ENCODE measurements at places on chromosomes 13 and 19.

DNA sequence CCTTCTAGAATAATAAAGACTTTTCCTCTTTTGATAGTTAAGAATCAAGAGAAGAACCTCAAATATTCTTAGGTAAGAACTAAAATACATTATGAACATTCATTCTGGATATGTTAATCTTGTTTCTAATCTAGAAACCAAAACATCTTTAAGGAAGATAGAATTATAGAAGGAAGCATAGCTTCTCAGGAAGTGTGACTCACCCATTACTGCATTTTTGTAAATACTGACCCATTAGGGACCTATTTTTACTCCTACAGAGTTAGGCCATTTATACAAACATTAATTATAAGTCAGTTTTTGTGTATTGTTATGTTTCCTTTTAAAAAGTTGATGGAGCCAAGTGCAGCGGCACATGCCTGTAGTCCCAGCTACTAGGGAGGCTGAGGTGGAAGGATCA is 147.1 kb downstream of the NUFIP1 start:
- DNase-seq: no peak

GRCh38 chr13:111847964-111848363 is 219.0 kb upstream of the SOX1 start:
- DNase-seq: no peak

DNA sequence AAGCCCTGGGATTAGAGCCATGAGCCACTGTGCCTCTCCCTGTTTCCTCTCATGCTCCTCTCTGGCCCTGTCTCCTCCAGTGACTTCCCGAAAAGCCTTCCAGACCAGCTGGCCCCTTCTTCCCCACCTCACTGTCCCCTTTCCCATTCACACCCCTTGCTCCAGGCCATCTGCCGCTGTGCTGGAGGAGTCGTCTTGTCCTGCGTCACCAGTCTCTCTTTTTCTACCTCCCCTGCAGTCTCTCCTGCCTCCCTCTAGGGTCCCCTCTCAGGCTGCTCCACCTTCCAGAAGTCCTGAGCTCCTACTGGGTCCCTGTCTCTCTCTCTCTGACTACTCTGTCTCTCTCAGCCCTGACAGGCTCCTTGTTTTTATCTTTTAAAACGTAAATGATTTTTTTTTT is 5.3 kb upstream of the FFAR1 start:
- DNase-seq: no peak

DNA sequence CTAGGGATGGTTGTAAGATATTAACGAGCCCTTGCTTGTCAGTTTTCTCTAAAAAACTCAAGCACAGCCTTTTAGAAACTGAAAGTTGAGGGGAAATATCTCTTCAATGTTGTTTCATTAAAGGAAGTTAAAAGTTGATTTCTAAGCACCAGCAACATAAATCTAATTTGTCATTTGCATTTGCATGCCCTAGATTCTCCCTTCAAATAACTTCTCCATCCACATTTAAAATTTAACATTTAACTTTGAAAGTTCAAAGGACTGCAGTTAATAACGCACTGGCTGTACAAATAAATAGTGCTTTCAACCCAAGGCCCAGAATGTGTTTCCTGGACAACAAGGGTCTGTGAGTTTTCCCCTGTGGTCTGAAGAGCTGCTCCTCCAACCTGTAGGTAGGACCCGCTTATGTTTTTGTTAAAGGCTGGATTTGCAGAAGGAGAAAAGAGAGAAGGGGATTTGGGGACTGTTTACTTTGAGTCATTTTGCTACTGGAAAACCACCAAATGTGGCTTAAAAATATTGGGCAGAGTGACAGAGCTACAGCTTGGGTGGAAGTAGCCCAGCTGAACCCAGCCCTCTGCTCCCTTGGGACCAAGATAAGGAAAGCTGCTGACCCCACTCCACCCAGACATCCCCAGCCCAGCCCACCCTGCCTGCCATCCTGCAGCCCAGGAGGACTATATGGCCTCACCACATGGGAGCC is 39.8 kb downstream of the TNFRSF19 start:
- DNase-seq: no peak

DNA sequence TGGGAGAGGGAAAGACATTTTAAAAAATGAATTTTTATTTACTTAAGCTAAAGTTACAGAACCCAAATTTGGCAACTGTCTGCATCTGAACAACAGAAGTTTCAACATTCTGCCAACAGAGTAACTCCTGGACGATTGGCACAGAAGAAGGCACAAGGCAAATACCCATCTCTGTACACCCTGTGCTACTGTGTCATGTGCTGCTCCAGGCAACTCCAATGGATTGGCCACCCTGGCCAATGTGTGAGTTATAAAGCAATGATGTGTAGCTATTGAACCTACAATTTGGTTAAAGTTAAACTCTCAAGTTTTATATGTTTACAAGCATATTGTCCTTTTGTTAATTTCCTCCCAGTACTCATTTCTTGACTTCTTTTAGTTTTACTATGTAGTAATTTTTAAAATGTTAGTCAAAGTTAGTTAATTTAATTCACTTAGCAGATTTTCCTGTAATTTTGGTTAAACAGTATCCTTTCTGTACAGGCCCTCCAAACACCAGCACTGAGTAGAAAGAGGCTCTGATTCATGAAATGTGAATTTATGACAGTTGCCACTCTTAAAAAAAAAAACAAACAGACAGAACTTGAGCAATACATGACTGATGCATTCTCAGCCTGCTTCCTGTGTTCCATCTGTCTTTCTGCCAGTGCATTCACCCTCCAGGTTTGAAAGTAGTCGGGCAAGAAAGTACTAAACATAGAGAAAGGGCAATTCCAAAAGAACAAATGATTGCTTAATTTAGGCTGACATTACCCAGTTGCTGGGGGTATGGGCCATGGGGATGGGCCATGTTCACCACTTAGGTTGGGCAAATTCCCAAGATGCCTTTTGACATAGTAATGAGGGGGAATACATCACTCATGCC is 5.9 kb downstream of the STARD13 start:
- peak; percentile 50 for DNase-seq

GRCh38 chr13:112013665-112014064 is 53.3 kb upstream of the SOX1 start:
- no peak for DNase-seq

GRCh38 chr19:39817888-39818561 is 15.9 kb downstream of the DYRK1B start:
- DNase-seq: no peak
